Transverse colon (tissue), 4 donors: ENCODE measurements at places on chromosomes 5 and 9.

DNA sequence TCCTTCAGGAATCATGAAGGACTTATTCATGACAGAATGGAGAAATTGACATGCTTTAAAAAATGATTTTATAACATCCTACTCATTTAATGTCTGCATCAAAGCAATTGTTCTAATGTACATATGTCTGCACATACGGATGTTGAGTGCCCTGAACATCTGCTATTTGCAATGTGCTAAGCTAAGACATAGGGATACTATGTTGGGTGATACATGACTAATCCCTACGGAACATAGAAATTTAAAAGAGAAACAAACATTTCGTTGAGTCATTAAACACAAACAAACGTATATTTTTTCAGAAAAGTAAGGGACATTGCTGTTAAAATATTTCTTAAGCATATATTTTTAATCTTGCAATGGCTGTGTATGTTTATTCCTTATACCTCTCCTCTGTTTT, 686.5 kb upstream of the ADAMTS16 start:
- H3K36me3 ChIP-seq, result no peaks in the 10 kb centered on the region
- no peak overlapping the region for H3K4me3 ChIP-seq
- H3K4me1 ChIP-seq, result no peaks in the 10 kb centered on the region
- no peak for DNase-seq
- no peaks in the 10 kb centered on the region for H3K27me3 ChIP-seq

GRCh38 chr5:171342362-171343111, 33.5 kb downstream of the TLX3 start:
- H3K36me3 ChIP-seq, result no peaks in the 10 kb centered on the region
- H3K27me3 ChIP-seq, result peaks cover 48% of the 10 kb centered on the region
- no peak overlapping the region for H3K27ac ChIP-seq
- H3K4me1 ChIP-seq, result no peaks in the 10 kb centered on the region

DNA sequence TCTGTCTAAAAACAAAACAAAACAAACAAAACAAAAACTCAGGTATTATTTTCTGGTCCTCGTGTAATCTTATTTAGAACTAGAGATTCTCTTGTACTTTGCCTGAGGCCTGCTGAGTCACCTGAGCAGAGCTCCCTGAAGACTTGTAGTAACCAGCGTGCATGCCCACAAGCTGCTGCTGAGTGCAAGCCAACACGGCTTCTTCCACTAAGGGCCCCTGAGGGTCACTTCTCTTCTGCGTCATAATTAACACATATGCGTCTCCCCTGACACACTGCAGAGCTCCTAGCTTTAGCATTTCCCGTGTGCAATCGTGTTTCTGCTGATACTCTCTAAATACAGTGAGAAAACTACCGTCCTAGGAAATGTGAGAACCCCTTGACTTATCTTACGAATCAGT, 10.9 kb upstream of the NDFIP1 start:
- no peaks in the 10 kb centered on the region for H3K4me1 ChIP-seq
- no peaks in the 10 kb centered on the region for H3K27me3 ChIP-seq
- no peak for DNase-seq
- H3K27ac ChIP-seq, result no peak overlapping the region

DNA sequence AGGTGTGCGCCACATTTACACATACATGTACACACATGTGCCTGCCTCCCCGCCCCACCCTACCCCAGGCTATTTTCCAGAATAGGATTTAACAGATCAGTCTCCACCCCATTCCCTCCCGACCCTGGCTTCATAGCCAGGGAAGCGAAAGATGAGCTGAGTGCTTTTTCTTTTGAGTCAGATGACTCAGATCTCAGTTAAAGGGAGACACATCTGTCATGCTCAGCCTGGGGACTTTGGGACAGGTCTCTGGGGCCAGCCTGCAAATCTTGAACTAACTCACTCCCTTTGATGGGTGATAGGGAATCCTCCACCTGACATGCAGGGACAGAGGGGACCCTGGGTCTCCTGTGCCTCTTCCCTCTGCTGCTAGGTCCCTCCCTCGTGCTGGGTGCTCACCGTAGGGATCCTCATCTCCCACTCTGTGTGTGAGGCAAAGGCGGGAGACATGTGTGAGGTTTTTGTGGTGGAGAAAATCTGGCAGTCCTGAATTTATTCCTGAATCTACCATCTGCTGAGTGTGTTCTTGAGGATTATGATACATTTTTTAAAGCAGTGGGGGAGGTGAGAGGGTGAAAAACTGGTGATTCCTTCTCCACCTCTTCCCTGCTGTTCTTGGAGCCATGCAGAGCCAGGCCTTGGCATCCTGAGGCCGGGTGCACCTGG, 37.7 kb downstream of the NEUROG1 start:
- no peaks in the 10 kb centered on the region for H3K36me3 ChIP-seq
- H3K4me1 ChIP-seq, result no peaks in the 10 kb centered on the region
- H3K4me3 ChIP-seq, result no peak overlapping the region
- H3K27me3 ChIP-seq, result peaks cover 47% of the 10 kb centered on the region
- H3K27ac ChIP-seq, result no peak overlapping the region

DNA sequence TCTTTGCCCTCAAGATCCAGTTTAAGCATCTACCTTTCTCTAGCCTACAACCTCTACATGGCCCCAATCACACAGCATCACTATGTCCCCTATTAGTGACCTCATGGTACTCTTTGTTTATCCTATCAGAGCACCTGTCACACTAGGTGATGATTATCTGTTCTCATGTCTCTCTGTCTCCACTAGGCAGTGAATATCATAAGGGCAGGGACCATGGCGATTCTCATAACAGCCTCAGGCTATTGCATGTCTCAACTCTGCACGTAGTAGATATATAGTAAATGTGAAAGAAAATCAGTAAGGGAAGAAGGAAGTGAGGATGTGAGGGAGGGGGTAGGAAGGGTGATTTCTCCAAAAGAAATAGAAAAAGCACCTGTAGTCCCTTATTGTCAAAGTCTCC, 311.0 kb downstream of the NSG2 start:
- H3K4me1 ChIP-seq, result no peaks in the 10 kb centered on the region
- no peak overlapping the region for H3K4me3 ChIP-seq
- H3K36me3 ChIP-seq, result no peaks in the 10 kb centered on the region
- no peaks in the 10 kb centered on the region for H3K27me3 ChIP-seq
- no peak overlapping the region for H3K27ac ChIP-seq
- no peak for DNase-seq
